Caudate nucleus (tissue), 63 donors: ENCODE measurements at places on chromosomes 1 and 21.
A peak's percentile ranks its signal among the peaks of the same experiment; 100 is the strongest.

DNA sequence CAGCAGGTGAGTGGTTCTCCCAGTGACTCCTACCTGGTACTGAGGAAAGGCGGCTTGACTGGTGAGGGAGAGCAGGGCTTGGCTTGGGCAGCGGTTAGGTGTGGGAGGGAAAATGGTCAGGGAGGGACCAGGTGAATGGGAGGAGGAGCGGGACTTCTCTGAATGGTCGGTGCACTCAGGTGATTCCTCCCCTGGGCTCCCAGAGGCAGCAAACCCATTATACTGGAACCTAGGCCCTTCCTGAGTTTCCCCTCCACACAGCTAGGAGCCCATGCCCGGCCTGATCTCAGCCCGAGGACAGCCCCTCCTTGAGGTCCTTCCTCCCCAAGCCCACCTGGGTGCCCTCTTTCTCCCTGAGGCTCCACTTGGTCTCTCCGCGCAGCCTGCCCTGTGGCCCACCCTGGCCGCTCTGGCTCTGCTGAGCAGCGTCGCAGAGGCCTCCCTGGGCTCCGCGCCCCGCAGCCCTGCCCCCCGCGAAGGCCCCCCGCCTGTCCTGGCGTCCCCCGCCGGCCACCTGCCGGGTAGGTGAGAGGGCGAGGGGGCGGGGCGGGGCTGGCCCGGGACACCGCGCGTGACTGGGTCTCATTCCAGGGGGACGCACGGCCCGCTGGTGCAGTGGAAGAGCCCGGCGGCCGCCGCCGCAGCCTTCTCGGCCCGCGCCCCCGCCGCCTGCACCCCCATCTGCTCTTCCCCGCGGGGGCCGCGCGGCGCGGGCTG lies 2.3 kb downstream of the ARTN start:
- no peak for DNase-seq

GRCh38 chr1:231958448-231958847 lies 331.9 kb downstream of the DISC1 start:
- no peak for DNase-seq

DNA sequence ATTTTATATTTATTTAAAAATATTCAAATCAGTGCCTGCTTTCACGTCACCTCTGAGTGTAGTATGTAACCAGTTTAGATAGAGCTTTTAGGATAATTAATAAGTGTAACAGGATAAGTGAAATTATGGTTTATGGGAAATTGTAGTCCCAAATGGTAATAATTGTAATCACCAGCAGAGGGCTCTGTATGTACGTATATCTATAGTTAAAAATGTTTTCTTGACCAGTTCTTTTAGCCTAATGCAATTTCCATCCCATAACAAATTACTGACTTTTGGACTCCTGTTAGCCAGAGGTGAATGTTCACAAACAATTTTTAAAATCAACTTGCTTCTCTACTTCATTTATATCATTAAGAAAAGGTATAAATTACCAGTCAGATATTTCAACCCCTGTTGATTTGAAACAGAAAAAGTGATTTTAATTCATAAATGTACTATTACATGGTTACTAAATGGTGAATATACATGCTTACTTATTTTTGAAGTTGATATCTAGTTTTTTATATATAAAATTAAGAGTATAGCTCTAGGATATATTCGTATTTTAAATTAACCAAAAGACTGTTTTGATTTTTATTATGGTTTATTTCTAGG lies 25.3 kb downstream of the SLC30A7 start:
- DNase-seq = no peak

- DNase-seq = no peak
These were observed 1.7 kb downstream of the TOR1AIP1 start for GRCh38 chr1:179883745-179884138.

- no peak for DNase-seq
These were observed 65.2 kb downstream of the TRIM11 start for GRCh38 chr1:228341450-228341813.

- no peak for DNase-seq
These were observed 8.2 kb upstream of the IL22RA1 start for GRCh38 chr1:24151175-24151533.

DNA sequence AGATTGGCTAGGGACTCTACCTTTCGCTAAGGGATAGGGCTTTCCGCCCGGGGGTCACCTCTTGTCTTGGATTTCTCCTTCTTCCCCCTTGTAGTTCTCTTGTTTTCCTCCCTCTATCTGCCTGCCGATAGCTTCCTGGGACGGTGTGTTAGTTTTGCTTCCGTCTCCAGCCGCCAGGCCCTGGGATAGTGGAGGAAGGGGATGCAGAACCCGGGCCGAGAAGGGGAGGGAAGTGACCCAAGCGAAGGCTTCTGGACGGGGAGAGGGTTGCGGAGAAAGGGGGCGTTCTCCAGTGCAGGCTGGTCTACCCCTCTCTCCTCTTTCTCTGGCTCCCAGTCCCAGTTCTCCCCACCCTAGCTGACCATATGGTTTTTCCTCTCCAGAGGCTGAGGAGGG lies 871 bp downstream of the TUFT1 start:
- DNase-seq = no peak

- no peak for DNase-seq
These were observed 1.6 kb upstream of the IRF6 start for GRCh38 chr1:209807509-209807908.

DNA sequence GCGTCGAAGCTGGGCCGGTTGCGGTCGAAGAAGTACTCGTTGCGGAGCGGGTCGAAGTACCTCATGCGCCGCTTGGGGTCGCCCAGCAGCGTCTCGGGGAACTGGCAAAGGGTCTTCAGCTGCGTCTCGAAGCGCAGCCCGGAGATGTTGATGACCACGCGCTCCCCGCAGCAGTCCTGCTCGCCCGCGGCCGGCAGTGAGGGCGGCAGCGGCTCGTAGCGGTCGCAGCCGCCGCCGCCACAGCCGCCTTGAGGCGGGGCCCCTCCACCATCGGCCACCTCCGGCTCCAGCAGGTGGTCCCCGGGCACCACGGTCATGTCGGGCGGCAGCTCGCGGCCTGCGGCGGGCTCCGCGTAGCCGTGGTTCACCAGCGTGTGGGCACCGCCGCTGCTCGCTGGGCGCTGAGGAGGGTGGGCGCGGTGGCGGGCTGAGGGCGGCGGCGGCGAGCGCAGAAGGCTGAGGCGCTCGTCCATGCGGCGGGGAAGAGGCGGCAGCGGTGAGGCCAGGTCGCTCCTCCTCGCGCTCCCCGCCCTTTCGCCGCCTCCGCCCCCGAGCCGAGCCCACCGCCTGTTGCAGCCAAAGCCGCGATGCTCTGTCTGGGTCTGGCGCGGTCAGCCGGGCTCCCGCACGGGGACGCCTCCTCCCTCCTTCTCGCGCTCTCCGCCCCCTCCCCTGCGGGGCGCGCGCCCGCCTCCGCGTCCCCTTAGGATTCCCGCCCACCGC lies at the start of gene KCNA3:
TSS of gene KCNA3 (minus strand) at position 604 of the 723 bp plus-strand sequence. CDS start at position 473, 131 bp downstream.
- DNase-seq = no peak

GRCh38 chr1:206583707-206584648 lies 28.3 kb downstream of the EIF2D start:
- DNase-seq = peak; percentile 46

GRCh38 chr1:148264374-148265276 lies 112.5 kb upstream of the NBPF11 start:
- no peak for DNase-seq

GRCh38 chr1:48016515-48016914 lies 19.3 kb upstream of the TRABD2B start:
- DNase-seq = no peak

DNA sequence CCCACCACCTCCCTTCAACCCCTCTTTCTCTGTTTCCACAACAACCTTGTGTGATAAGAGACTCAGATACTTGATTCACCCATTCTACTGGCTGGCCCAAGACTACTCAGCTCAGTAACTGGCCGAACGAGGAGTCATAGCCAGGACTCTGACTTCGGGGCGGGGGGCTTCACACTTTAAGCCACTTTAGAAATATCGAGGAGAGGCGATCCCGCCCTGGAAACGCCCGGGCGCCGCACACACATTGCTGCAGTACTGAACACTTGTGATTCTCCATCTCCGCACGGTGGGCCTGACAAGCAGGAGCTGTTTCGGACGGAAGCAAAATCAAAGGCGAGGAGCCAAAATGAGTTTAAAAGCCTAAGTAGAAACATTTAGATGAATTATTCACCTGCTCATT lies 182.1 kb downstream of the NPHP4 start:
- no peak for DNase-seq

- no peak for DNase-seq
These were observed 16.3 kb downstream of the AGPAT3 start for GRCh38 chr21:43881283-43881682.

GRCh38 chr21:35226328-35226727 lies 177.2 kb upstream of the RUNX1 start:
- no peak for DNase-seq

DNA sequence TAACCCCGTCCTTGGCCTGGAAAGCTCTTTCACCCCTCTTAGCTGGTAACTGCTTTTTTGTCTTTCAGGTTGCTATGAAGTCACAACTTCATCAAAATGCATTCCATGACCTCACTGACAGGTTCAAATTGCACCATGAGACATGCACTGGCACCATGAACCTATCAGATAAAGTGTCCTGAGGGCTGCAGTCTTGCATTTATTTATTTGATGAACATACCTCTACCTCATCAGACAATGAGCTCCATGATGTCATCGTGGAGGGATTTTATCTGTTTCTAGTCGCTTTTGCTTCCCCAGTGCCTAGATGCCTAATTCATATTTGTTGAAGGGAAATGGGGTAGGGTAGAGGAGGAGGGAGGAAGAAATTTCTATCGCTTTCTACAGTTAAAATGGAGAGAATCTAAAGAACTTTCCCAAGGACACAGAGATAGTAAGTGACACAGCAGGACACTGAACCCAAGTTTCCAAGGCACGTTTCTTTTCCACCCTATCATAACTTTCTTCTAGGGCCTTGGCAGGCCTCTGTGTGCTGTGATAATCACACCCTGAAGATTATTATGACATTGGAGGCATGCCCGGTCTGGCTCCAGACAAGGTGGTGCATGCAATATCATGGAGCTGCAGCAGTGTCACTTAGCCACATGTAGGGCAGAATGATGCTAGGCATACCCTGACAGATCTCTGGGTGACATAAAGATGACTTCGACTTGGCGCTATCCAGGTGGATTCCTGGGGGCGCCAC lies 69.5 kb downstream of the CD58 start:
- DNase-seq = no peak

GRCh38 chr1:113947388-113948107 lies 18.4 kb downstream of the HIPK1 start:
- DNase-seq = no peak

- no peak for DNase-seq
These were observed 126.9 kb downstream of the SETD4 start for GRCh38 chr21:35933466-35933865.

- no peak for DNase-seq
These were observed 2.3 kb downstream of the PTPRU start for GRCh38 chr1:29238620-29239002.

DNA sequence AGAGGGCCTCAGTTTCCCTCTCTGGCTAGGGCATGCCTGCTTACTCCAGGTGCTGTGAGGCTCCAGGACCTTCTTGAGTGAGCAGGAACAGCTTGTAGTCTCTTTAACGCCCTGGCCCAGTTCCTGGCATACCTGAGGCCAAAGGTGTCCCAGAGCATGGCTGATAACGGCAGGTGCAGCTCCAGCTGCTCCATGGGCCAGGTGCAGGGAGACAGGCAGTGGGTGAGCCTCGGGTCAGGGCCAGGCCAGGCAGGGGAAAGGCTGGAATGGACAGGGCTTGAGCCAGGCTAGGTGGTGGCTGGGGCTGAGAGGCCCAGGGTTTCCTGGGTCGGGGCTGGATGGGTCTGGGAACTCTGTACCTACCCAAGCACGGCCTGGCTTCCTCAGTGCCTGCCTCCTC lies 18.3 kb downstream of the EDN2 start:
- DNase-seq = no peak

DNA sequence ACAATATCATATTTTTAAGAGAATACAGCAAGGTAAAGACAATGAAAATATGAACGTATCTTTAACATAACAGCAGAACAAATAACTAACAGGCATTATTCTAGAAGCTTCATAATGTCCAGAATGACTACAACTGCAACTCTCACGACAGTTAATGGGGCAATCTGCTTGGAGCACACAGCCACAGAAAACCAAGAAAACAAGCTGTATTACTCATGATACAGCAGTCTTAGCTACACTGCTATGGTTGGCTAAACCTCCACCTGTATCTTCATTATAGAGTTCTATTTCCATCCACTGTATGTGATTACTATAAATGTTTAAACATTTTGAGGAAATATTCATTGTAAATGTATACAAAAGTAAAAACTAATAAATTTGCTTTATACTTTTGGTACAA lies 139.9 kb downstream of the DPYD start:
- DNase-seq = no peak

GRCh38 chr1:197924516-197925123 lies 7.4 kb downstream of the LHX9 start:
- DNase-seq = no peak

DNA sequence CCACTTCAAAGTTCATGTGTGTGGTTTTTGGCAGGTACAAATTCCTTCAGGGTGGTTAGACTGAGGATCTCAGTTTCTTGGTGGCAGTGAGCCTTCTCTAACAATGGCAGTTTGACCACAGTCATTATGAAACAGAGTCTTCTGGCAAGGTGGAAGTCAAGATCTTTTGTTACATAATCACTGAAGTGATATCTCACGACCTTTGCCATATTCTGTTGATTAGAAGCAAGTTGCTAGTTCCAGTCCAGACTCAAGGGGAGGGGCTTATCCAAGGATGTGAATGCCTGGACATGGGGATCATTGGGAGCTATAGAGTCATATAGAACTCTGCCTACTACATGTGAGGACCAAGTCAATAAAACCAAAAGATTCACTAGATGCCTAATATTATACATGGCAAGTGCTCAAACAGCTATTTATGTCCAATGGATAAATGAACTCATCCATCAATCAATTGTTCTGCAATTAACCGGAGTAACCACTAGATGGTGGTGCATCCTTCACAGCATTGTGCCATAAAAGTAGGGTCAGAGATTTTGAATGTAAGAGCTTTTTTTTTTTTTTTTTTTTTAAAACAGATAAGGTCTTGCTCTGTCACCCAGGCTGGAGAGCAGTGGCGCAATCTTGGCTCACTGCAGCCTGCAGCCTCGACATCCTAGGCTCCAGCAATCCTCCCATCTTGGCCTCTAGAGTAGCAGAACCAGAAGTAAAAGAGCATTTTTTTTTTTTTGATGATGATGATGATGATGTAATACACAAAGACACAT lies 131.9 kb downstream of the CRB1 start:
- DNase-seq = no peak

DNA sequence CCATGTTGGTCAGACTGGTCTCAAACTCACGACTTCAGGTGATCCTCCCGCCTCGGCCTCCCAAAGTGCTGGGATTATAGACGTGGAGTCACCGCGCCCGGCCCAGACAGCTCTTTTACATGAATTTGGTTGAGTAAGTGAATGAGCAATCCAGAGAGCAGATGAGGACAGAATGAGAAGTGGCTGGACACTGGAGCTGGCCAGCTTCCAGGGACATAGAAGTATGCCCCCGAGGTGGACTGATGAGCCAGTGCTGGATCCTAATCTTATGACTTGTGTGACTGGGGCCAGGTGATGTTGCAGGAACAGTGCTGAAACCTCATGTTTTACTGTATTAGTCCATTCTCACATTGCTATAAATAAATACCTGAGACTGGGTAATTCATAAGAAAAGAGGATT lies 35.9 kb upstream of the KANK4 start:
- no peak for DNase-seq

GRCh38 chr1:162726555-162726954 lies 63.9 kb upstream of the HSD17B7 start:
- DNase-seq = no peak

GRCh38 chr1:164756741-164757140 lies 197.8 kb downstream of the PBX1 start:
- no peak for DNase-seq
